ENCODE measurements at places on chromosomes 16 and 17.

DNA sequence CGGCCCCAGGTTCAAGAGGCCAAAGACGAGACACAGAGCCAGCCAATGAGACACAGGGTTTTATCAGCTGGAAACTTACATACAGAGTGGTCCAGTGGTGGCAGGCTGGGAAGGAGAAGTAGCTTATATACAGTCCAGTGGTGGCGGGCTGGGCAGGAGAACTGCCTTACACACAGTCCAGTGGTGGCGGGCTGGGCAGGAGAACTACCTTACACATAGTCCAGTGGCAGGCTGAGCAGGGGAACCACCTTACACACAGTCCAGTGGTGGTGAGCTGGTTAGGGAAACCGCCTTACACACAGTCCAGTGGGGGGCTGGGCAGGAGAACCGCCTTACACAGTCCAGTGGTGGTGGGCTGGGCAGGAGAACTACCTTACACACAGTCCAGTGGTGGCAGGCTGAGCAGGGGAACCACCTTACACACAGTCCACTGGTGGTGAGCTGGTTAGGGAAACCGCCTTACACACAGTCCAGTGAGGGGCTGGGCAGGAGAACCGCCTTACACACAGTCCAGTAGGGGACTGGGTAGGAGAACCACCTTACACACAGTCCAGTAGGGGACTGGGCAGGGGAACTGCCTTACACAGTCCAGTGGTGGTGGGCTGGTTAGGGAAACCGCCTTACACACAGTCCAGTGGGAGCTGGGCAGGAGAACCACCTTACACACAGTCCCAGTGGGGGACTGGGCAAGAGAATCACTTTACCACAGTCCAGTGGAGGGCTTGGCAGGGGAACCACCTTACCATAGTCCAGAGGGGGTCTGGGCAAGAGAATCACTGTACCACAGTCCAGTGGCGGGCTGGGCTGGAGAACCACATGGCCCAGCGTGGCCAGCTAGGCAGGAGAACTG is 90.9 kb downstream of the GAS7 start:
- DNase-seq = no peak

GRCh38 chr16:74291176-74291575 is 5.4 kb upstream of the PSMD7 start:
- DNase-seq = no peak

GRCh38 chr17:42289611-42290181 is 1.4 kb downstream of the STAT5A start:
- DNase-seq = peak; percentile 57

DNA sequence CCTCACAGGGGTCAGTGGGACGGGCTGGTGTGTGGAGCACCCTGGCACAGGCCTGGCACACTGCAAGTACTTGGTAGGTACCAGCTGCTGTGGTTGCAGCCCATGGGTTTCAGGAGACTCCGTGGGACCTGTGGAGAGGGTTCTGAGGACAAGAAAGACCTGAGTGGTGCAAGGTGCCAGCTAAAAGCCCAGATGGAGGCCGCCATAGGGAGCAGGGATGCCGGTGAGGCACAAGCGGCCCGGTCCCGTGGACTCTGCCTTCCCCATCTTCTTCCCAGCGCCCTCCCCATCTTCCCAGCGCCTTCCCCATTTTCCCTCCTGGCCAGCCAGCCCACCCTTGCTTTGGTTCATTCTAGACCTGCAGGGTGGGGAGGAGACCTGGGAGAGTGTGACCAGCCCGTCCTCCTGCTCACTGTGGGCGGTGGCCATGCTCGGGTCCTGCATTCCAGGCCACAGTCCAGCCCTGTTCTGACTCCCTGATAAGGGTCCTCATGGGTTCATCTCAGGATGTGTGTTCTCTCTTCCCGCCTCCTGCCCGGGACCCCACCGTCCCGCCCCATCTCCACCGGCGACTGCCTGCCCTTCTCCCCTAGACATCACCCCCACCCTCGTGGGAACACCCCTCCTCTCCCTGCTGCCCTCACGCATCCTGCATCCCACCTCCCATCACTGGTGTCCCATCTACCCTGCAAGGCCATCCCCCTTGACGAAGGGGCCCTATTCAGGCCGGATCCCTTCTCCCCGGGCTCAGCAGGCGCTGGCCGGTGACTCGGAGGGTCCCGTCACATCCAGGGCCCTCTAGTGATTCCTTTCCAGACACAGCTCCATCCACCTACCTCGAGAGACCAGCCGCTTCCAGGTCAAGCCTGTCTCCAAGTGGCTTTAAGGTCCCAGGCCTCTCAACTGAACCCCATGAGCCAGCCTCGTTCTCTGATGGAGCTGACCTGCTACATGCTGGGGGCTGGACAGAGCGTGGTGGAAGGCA is 3.4 kb downstream of the ZNF469 start:
- DNase-seq = no peak

DNA sequence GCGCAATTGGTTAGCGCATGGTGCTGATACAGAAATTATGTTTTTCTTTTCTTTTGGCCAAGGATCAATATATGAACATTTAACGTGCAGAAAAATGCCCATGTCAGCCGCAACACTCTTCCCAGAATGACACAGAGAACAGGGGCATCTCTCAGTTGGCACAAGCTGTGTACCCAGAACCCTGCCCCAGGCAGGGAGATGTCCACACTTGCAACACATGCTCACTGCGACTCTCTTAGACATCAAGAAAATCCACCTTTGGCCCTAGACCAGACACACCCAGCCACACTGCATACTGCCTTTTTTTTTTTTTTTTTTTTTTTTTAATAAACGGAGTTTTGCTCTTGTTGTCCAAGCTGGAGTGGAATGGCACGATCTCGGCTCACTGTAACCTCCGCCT is 17.0 kb downstream of the PITPNA start:
- DNase-seq = no peak

DNA sequence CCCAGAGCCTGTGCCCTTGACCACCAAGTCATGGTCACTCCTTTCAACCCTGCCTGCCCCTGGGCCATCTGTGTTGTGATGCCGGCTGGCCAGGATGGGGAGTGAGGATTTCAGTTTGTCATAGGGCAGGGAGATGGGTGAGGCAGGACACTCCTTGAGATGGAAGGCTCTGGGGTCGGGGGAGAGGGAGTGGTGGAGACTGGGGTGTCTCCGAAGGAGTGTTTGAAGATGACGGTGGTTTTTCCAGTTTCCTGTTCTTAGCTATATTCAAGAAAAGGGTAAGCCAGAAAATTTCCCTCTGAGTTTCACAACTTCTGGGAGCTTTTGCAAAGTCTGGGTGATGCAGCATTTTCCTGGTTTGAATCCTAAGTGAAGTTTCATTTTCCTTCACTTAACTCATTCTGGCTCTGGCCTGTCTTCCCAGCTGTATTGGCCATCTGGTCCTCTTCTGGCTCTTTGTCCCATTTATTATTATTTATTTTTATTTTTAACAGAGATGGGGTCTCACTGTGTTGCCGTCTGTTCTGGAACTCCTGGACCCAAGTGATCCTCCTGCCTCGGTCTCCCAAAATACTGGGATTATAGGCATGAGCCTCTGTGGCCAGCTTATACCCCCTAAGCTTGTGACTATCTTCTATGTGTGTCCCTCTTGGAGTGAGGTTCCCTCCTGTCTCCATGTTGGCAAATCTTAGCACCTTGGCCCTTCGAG is 27.7 kb downstream of the ABCC1 start:
- DNase-seq = no peak

DNA sequence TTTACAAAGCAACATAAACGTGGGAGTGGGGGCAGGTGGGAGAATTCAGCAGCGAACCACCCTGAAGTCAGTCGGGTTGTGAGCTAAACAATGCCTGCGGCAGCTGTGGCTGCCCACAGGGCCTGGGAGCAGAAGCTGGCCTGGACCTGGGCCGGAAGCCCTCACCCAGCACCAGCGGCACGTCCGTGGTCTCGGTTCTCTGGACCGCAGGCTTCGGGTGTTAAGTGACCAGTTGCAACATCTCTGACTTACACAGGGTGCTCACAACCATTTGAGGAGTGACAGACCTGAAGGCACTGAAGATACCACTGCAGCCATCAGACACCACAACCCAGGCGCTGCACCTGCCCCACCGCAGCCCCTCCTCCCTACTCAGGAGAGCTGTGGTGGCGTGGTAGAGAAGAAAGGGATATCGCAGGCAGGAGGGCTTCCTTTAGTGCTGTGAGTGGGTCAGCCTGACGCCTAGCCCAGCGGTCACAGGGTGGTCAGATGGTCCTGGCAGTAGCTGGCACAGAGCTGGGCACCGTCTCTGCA is 33.8 kb downstream of the CBFA2T3 start:
- DNase-seq = no peak

DNA sequence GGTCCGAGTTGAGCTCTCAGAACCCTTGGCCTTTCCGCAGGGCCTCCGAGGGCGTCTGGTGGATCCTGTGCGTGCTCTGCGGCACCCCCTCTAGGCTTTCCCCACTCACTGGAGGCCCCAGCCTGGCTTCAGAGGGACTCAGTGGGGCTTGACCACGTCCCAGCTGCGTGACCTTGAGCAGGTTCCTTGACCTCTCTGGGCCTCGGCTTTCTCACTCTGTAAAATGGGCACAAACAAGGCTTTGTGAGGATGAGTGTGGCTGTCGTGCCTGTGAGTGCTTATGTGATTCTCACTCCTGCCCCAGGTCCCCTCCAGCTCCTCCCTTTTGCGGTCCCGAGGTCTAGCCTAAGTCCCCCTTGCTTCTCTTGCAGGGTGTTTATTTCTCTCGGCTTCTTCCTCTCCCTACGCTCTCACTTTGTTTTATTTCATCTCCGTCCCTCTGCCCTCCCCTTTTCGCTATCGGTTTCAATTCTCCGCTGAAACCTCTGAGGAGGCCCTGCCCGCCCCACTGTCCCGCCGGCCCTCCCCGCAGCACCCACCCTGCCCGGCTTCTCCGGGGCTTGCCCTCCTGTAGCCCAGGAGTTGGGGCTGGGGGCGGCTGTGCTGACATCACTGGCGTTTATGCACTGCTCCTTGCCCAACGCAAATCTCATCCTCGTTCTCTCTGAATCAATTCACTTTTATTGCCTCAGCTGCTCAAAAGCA is 82.3 kb upstream of the CBX4 start:
- DNase-seq = no peak

DNA sequence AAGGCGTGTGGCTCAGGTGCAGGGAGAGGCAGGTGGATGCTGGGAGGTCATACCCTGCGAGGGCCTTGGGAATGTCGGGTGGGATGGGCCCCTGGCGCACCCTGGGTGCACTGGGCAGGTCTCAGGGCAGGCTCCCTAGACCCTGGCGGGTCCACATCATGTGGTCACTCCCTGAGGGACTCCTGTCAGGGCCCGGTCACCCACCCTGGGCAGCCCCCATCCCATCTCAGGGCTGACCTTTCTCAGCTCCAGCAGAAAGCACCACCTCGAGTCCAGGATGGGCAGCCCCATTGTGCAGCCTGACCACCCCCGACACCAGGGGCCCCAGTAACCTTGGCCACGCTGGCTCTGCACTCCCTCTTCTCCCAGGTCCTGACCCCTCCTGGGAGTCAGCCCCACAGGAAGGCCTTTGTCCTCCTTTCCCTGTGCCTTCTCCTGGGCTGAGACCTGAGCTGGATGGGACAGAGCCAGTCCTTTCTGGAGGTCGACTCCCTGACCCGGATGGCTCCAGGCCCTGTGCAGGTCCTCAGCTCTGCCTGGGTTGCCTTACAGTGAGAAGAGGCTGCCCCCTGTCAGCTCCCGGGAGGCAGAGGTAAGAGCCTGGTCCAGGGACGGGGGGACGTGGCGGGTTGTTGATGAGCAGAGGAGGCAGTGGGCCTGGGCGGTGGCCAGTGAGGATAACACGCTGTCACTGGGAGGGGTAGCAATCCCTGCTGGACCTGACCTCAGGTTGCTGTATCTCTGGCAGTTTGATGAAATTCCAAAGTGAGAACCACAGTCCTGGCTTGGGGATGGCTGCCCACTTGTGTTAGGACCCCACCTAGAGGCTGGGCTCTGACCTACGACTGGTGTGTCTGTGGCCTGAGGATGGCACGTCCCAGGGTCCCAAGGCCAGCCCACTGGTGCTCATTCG is 77.9 kb downstream of the GOSR1 start:
- DNase-seq = no peak

GRCh38 chr16:77775911-77776909 is 12.2 kb upstream of the VAT1L start:
- DNase-seq = no peak

DNA sequence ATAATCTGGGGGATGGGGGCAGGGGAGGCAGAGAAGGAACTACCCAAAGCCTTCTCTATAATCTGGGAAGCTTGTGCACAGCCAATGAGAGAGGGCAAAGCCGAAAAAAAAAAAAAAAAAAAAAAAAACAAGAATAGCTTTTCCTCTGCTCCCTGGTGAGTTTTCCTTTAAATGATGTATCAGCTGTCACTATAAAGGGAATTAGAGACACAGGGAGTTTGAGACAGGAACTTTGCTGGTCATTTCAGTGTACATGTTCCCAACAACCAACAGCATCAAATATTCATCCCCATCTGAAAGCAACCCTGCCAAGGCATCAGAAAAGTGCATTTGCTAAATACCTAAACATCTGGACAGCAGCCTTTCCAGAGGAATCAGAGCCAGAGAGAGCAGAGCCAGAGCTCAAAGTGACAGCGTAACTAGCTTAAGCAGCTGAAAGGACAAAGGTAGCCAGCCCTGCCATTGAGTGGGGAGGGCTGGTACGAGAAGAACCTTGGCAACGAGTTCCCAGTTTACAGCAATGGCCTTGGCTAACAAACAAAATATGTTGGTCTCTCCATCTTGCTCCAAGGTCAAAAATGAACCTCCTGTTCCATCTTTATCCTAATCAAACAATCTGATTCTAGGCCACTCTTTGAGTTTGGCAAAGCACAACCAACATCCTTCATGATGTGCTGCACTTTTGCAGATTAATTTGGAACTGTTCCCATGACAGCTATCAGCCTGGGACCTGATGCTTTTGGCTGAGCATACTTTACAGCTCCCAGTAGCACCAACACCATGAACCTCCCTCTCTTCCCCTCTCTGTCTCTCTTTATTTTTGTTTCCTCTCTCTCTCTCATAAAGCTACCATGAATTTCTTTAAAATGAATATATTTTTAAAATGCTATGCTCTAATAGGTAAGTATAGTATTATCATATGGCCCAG is 143.7 kb upstream of the GNAO1 start:
- DNase-seq = no peak

- DNase-seq = no peak
Measured at GRCh38 chr16:19808061-19808641, 76.5 kb downstream of the GPRC5B start.

DNA sequence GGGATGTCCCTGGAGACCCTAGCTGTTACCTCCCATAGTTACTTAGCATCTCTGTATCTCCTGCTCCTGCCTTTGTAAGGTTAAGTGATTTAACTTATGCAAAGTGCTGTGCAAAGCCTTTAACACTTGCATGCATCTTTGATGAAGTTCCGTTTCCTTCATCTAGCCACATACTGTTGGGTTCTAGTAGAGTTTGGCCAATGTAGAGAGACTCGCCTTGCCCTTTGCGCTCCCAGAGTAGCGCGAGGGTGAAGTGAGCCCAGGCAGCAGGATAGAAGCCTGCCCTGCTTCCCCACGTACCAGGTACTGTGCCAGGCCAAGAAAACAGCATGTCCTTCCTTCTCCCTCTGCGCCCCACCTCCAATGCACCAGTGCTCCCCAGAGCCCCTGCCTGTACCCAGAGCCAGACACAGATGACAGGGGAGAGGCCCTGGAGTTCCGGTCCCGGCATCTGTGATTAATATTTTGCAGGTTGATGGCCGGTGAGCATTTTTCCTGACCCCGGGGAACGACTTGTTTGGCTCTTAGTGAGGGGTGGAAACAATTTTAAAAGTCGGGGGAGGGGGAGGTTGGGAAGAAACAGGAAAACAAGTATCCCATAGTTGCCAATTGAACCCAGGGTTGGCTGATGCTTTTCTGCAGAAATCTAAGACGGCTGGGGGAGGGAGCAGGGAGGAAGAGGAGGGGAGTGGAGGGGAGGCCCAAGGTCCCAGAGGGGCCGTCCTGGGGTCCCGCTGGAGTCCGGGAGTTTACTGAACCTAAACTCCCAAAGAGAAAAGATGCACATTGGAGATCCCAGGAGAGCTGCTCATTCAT is 13.1 kb upstream of the CDC42EP4 start:
- no peak for DNase-seq

- no peak for DNase-seq
Measured at GRCh38 chr16:81526199-81526598, 81.6 kb downstream of the CMIP start.

All from stimulated activated CD4-positive, alpha-beta T cell treated with anti-CD3 and anti-CD28 coated beads, Interleukin-1b, Interleukin-23, amount 100 ng/mL, for 1 hour (primary cell).